Gastroesophageal sphincter (tissue), 4 donors: ENCODE measurements at places on chromosomes 3 and 15. TPM values are rescaled to one million over a fixed set of nuclear protein-coding genes. Genes with fewer than 3 reads are reported as not detected.

- ATAC-seq, result no peak
- H3K36me3 ChIP-seq, result peaks cover 88% of the 10 kb centered on the region
- no peak overlapping the region for H3K27ac ChIP-seq
- no peak overlapping the region for H3K4me3 ChIP-seq
Observed at GRCh38 chr3:129583289-129583688, 23.2 kb downstream of the PLXND1 start.

- H3K4me1 ChIP-seq, result peaks cover 89% of the 10 kb centered on the region
- peak; percentile 36 for ATAC-seq
- peaks cover 12% of the 10 kb centered on the region for H3K36me3 ChIP-seq
- H3K27ac ChIP-seq, result peak overlapping the region; percentile 68
- H3K4me3 ChIP-seq, result no peak overlapping the region
Observed at GRCh38 chr15:89105147-89105546, 16.9 kb downstream of the ABHD2 start.

DNA sequence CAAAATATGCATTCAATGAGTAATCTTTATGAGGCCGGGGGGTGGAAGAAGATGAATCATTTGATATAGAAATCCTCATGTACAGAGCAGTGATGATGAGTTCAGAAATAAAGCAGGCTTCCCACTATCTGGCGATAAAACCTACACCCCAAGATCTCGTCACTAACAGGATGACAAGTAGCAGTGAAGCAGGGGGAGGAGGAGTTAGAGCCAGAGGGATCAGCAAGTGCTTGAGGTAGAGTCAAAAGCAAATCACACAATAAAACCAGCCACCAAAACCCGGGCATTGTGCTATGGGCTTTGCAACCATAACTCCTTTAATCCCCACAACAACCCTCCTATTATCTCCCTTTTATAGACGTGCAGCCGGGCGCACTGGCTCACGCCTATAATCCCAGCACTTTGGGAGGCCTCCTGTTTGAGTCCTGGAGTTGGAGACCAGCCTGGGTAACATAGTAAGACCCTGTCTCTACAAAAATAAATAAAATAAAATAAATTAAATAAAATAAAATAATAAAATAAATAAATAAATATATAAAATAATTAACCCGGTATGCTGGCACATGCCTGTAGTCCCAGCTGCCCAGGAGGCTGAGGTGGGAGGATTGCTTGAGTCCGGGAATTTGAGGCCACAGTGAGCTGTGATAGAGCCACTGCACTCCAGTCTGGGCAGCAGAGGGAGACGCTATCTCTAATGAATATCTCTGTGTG lies 53.0 kb downstream of the STARD5 start:
- no peaks in the 10 kb centered on the region for H3K36me3 ChIP-seq
- H3K4me1 ChIP-seq, result peaks cover 13% of the 10 kb centered on the region
- H3K27me3 ChIP-seq, result peaks cover 3% of the 10 kb centered on the region
- no peak overlapping the region for H3K4me3 ChIP-seq

DNA sequence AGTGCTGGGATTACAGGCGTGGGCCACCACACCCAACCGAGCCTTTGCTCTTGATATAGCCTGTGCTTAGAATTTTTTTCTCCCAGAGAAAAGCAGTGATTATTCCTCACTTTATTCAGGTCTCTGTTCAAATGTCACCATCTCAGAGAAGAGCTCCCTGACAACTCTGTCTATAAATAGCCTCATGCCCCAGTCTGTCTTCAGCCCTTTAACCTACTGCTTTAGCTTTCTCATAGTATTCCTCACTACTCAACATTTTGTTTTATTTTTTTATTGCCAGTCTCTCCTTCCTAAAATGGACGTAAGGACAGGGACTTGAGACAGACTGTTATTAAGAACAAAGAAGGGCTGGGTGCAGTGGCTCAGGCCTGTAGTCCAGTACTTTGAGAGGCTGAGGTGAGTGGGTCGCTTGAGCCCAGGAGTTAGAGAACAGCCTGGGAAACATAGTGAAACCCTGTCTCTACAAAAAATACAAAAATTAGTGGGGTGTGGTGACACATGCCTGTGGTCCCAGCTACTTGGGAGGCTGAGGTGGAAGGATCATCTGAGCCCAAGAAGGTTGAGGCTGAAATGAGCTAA lies 78.7 kb upstream of the TTBK2 start:
- no peaks in the 10 kb centered on the region for H3K27me3 ChIP-seq
- H3K36me3 ChIP-seq, result peaks cover 64% of the 10 kb centered on the region
- H3K27ac ChIP-seq, result no peak overlapping the region
- H3K4me1 ChIP-seq, result peaks cover 7% of the 10 kb centered on the region
- no peak for ATAC-seq
- H3K4me3 ChIP-seq, result no peak overlapping the region

GRCh38 chr3:126714921-126715320 lies 10.9 kb downstream of the CHCHD6 start:
- no peak for ATAC-seq
- H3K36me3 ChIP-seq, result no peaks in the 10 kb centered on the region
- H3K27ac ChIP-seq, result no peak overlapping the region
- no peaks in the 10 kb centered on the region for H3K27me3 ChIP-seq

Gene LRRC2
- total RNA-seq, result 1.1 TPM

Gene DAPK2
- 2.0 TPM for total RNA-seq

Gene GCSAM
- not detected for total RNA-seq

Gene ARHGEF3
- total RNA-seq, result 21.6 TPM
